ENCODE measurements at places on chromosomes 7 and 10.

DNA sequence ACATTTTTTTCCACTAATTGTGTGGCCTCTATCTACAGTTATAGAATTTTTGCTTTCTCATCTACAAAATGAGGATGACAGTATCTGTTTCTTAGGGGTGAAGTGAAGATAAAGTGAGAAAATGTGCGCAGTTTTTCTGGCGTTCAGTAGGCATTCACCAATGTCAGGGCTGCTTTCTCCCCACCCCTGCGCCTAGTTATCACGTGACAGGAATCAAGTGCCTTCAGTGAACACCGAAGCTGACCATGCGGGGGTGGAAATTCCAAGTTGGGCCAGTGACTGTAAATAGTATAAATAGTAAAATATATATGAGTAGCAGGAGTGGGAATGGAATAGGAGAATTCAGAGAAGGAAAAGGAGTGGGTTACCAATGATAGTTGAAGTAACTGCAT is 77.4 kb downstream of the TAF3 start:
- no peak for DNase-seq

DNA sequence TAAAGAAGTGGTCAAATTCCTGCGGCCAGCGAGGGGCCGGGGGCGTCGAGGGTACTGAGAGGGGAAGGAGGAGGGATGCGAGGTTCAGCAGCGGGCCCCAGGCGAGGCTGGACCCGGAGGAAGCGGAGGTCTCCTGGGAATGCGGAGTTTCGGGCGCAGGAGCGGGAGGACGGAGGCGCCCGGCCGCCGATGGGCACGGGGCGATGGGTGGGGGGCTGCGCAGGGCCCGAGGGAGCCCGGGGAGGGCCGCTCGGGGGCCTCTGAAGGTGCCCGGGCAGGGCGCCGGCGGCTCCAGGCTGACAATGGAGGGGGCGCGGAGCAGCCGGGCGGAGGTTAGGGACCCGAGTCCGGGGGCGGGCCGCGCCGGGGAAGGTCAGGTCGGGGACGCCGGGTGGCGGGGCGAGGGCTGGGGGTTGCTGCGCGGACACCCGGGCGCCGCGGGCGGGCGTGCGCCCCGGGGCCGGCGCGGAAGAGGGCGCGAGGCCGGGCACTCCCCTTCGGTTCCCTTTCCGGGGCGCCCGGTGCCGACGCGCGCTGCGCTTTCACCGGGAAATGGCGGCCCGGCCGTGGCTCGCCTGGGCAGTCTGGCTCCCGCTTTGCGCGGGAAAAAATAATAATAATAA is 683 bp downstream of the MACROH2A2 start:
- DNase-seq: no peak

DNA sequence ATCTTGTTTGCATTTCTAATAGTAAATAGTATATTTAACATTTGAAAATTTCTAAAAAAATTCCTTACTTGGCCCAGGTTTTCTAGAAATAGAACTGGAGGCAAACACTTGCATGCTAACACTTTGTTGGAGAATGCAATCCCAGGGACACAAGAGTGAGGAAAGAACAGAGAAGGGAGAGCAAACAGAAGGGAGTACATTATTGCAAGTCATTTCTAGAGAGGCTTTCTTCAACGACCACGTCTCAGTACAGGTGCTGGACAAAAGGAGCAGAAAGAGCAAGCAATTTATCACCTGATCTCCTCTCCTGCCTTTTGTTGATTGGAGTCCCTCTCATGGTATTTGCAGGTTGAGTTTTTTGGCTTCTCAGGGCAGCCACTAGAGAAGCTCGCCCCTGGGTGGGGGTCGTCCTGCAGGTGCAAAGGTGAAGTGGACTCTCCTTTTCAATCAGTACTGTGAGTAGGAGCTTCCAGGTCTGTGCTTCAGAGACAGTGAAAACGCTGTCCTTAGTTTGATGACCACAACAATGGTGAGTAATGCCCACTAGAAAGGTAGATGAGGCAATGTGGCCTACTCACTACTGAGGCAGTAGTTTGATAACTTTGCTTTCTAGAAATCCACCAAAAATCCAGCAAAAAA is 5.2 kb downstream of the CPED1 start:
- no peak for DNase-seq

GRCh38 chr10:124524991-124525653 is 63.5 kb downstream of the LHPP start:
- no peak for DNase-seq

- DNase-seq: no peak
These were observed 11.9 kb upstream of the LRRC27 start for GRCh38 chr10:132319853-132320653.

DNA sequence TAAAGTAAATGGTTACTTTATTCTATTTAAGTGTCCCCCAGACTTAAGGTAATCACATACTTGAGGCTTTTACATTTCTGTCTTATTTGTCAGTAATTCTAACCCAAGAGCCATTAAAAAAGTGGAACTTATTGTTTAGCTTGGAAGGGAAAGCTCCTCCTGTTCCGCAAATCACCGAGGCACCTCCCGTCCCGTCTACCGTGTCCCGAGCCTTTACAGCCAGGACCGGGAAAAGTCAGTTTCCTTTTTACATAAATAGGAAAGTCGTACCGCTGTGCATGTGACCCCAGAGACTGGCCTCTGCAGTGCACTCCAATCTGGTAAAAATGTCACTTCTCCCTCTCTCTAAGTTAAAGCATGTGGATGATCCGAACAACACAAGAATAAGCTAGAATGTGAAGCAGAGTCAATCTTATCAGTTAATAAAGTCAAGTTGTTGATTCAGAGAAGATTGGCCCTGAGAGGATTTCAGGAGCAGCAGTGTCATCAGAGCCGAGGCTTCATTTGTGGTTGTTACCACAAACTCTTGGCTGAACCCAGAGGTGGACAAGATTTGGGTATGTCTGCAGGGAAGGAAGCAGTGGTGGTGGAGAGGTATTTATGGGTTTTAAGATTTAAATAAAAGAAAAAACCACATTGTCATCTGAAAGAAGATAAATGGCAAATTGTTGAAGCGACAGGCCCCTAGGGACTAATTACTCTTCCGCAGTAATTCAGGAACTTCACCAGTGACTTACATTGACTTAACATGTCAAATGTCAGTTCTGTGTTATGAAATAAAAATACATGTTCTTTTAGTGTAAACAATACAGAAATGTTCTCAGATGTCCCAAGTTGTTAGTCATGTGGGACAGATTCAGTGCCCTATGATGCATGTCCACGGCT is 316.6 kb upstream of the ZNF32 start:
- no peak for DNase-seq

GRCh38 chr10:108567899-108568752 is 1355.2 kb downstream of the XPNPEP1 start:
- no peak for DNase-seq

- no peak for DNase-seq
These were observed 373.9 kb upstream of the NFE2L3 start for GRCh38 chr7:25777969-25778708.

DNA sequence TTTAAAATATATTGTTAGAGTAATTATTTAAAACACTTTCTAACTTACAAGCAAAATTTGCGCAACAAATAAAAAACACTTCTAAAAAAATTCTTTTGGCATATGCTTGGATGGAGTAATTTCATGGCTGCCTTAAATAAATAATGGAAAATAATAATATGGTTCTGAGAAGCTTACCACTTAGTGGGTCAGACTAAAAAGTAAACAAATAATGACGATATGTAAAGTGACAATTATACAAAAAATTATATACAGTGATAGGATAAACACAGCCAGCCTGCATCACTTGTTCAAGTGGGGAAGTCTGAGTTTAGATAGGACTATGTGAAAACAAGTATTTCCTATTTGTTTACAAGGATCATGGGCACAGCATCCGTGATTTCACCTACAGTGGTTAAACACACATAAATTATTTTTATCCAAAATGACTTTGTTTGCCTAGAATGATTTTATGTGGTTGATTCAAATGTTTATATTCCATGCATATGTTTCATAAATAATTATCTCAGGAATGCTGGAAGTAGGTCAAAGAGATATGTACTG is 141.7 kb upstream of the SEMA3D start:
- DNase-seq: no peak

DNA sequence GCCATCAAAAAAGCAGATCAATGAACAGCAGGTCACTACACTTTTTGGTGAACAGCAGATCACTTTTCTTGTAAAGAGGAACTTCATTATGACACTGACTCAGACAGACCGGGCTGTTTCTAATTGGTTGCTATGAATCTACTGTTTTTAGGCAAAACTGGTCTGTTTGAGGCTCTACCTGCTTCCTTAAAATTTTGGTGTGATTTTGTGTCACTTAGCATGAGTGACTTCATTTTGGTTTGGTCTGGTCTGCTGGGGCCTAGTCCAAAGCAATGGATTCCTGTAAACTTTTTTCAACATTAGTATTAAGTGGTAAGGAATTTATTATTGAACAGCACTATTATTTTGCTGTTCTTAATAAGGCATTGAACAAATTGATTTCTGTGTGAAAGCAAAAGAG is 41.8 kb upstream of the C10orf71 start:
- DNase-seq: no peak

GRCh38 chr7:41038211-41038610 is 664.7 kb downstream of the INHBA start:
- DNase-seq: no peak

DNA sequence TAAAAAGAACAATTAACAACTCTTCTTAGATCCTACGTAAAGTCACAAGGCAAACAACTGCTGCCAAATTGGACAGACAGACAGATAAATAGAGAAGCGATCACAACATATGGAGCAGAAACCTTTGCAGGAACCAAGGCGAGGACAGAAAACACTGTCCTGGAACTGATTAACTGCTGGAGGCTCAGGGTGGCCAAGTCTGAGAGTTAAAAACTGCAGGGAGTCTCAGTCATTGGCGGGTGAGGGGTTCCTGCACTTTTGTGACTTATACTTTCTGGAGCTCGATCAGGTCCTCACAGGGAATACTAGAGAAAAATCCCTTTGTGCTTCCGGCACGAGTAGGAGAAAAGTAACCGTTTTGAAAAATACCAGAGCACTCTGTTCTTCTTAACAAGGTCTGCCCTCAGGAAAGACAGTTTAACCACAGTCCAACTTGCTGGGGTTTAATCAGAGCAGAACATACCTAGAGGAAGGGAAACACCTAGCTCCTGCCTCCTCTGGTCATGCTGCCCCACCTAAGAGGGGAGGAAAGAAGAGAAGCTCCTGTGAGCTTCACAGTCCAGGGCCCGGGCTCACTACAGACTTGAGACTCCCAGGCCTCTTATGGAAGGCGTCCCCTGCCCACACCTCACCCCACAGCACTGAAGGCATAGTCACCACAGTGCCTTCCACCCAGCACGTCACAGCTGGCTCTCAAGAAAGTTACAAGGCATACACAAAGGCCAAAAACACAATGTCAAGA is 74.9 kb downstream of the LARP4B start:
- DNase-seq: no peak

- DNase-seq: no peak
These were observed 183.2 kb downstream of the PRPF18 start for GRCh38 chr10:13769946-13770345.

DNA sequence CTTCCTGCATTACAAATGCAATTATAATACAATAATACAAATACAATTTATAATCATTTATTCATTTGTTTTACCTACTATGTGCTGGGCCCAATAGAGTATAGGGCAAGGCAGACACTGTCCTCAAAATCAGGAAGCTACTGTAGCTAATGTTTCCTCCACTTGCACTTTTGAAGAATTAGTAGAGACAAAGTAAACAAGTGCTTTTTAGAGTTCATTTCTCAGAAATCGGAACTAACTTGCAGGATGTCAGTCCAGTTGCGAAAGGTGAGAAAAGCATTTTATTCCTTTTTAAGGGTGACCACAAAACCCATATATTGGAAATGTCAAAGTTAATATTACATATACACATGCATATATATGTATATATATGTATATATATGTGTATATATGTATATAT is 14.2 kb downstream of the ADRB1 start:
- DNase-seq: no peak

DNA sequence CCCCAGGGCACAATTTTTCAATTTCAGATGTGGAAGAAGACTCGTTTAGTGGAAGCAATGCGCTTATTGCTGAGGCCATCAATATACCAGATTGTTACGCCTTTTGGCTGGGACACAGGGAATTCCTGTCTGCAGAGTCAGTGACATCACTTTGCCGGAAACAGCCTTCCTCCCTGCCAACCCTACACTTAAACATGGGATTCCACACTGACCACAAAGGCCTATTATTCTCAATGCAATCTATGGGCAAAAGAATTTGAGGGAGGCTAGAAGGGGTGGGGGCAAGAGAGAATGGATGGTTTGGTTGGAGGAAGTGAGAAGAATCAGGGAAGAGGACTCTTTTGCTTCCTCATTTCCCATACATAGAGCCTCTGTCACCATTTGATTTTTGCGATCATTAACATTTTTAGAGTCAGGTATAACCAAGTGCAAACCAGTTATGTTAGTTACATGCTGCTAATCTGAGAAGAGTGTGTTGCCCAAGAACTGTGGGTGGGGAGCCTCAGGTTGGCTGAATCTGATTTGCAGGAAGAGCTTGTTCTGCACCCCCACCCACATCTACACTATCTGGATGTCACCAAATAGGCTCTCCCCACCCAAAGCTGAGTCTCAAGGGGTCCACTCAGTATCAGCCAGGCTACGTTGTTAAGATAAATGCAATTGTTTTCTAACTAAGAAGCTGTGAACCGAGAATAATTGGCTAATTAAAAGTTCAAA is 58.2 kb downstream of the ENTPD1 start:
- DNase-seq: peak; percentile 20

GRCh38 chr7:1317646-1318045 is 85.0 kb downstream of the UNCX start:
- no peak for DNase-seq

GRCh38 chr7:22234227-22234626 is 122.7 kb downstream of the RAPGEF5 start:
- DNase-seq: no peak

Measured in right renal pelvis (tissue), 4 donors.